ENCODE measurements at places on chromosomes 6 and 20.

DNA sequence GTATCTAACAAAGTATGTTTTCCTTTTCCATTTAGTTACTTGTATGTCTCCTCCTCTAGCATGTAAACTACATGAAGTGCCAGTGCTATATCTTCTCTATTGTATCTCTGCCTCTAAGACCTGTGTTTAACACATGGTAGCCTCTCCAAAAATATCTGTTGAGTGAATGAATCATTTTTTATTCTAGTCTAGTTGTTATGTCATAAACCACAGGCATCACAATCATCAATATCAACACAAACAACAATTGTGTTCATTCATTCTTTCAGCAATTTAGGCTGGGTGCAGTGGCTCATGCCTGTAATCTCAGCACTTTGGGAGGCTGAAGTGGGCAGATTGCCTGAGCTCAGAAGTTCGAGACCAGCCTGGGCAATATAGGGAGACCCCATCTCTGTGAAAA lies 111.6 kb upstream of the EYA4 start:
- no peak for DNase-seq

- DNase-seq = no peak
These were observed 458.3 kb downstream of the MMUT start for GRCh38 chr6:49004801-49005200.

DNA sequence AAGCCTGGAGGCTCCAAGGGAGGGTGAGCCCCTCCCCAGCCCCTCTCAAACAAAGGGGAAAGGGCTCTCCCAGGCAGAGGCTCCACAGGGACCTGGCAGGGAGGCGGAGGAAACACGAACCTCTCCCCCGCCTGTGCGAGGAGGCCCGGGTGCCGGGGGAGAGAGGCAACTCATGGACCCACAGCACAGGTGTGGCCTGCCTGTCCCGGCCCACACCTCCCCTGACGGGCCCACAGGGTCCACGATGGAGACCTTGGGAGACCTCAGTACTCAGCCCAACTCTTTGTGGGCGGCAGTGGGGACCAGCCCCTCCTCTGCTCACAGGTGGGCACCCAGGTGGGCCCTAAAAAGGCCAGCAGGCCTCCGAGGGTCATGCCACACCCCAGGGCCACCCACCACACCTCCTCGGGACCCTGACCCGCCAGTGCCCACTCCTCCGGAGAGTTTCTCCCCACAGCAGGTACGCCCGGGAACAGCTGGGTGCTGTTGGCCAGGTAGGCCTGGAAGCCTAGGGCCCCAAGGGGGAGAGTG lies 12.2 kb downstream of the LAMA5 start:
- no peak for DNase-seq

GRCh38 chr6:75504465-75505222 lies 11.0 kb upstream of the FILIP1 start:
- peak; percentile 17 for DNase-seq

DNA sequence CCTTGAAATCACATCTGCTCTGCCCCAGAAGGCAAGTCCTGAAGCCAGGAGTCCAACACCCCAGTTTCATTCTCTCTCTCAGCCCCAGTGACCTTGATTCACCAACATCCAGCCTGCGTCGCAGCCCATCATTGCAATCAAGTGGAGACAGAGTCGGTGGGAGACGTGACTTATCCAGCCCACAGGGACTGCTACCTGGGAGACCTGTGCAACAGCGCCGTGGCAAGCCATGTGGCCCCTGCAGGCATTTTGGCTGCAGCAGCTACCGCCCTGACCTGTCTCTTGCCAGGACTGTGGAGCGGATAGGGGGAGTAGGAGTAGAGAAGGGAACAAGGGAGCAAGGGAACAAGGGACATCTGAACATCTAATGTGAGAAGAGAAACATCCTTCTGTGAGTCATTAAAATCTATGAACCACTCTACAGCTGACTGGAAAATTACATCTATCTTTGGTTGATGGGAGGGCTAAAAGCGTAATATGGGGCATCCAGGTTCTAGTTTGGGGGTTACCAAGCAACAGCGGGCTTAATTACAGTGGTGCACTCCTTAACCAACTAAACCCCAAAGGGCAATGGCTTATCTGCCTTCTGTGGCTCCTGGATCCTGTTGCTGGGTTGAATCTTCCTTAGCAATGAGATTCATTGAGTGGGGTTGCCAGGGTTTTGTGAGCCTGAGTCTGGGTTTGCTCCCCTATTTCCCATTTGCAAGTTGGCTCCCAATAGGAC lies 2.5 kb downstream of the LY6G6D start:
- DNase-seq = no peak

DNA sequence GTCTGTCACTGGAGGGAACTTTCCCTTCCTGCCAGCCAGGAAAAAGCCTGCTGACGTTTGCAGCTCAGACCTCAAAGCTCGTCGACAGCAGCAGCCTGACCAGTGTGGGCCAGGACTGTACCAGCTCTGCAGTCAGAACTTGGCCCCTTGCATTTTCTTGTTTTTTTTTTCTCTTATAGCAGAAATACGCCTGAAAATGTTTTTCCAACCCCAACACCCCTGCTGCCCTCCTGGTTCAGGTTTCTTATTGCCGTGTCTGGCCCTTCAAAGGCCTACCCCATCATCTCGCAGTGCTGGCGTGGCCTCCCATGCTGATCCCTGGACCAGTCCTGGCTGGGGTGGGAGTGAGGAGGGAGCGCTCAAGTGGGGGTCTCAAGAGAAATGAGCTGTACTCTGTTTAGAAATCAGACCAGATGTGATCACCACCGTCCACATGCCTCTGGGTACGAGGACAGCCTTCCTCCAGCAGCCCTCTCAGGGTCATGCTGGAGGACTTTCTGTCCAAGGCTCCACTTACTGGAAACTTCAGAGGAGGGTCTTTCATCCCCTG lies 169.0 kb downstream of the FOXC1 start:
- no peak for DNase-seq

- DNase-seq = peak; percentile 19
These were observed 878 bp downstream of the HLA-C start for GRCh38 chr6:31270788-31271640.

GRCh38 chr6:83911278-83911677 lies 51.8 kb downstream of the CYB5R4 start:
- DNase-seq = no peak

GRCh38 chr6:57040011-57040410 lies 6.5 kb upstream of the KIAA1586 start:
- DNase-seq = no peak

GRCh38 chr6:136192902-136193301 lies 57.2 kb downstream of the MTFR2 start:
- DNase-seq = no peak

- DNase-seq = no peak
These were observed 879.7 kb upstream of the GJE1 start for GRCh38 chr6:141252828-141253608.

DNA sequence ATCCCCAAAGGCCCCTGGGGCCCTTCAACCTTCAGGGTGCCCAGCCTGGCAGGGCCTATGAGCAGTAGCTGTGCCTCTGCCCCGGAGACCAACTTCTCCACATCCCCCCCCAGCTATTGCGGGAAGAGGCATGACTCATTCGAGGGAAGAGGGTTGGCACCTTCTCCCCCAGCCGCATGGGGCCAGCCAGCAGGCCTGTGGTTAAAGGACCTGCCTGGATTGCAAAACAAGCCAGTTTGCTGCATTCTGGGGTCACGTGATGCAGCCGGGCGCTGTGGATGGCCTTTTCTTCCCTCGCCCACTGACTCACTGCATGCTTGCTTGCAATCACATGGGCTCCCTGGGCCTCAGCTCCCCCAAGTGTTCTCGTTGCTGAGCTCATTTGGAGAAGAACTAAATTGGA lies 182.5 kb downstream of the MAFB start:
- DNase-seq = peak; percentile 97

GRCh38 chr6:71209626-71210025 lies 79.0 kb upstream of the OGFRL1 start:
- no peak for DNase-seq

DNA sequence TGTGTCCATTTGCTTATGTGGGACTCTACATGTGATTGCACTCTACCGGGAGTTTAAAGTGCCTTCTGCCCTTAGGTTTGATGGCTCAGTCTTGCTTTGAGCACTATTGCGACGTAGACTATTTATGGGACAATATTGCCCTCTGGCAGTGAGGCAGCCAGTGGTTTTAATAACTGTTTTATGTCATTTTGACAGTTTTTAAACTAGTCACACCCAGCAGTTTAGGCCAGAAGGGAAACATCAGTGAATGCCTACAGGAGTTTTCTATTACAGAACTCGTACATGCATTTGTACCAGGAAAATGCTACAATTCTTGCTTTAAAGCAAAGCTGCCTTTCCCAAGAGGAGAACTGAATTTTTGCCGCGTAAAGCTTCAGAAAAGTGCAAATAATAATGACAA lies 813.7 kb downstream of the KIF16B start:
- peak; percentile 44 for DNase-seq

DNA sequence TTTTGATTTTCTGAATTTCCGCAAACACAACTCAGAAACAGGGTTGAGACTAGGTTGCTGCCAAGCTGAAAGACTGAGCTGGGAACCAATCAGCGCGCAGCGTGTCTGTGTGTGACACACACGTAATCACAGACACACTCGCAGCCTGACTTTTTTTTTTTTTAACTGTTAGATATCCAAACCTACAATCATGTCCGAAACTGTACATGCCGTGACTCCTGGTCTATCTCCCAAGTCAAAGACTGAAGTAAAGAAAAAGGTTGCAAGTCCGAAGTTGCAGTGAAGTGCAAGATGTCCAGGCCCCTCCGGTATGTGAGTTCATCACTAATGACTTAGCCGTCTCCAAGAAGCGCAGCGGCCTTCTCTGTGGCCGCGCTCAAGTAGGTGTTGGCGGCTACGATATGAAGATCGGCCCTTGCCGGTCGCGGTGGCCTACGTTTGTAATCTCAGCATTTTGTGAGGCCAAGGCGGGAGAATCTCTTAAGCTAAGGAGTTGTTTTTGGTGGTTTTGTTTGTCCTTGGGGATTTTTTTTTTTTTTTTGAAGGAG lies 108.2 kb downstream of the HFE start:
- DNase-seq = peak; percentile 96

DNA sequence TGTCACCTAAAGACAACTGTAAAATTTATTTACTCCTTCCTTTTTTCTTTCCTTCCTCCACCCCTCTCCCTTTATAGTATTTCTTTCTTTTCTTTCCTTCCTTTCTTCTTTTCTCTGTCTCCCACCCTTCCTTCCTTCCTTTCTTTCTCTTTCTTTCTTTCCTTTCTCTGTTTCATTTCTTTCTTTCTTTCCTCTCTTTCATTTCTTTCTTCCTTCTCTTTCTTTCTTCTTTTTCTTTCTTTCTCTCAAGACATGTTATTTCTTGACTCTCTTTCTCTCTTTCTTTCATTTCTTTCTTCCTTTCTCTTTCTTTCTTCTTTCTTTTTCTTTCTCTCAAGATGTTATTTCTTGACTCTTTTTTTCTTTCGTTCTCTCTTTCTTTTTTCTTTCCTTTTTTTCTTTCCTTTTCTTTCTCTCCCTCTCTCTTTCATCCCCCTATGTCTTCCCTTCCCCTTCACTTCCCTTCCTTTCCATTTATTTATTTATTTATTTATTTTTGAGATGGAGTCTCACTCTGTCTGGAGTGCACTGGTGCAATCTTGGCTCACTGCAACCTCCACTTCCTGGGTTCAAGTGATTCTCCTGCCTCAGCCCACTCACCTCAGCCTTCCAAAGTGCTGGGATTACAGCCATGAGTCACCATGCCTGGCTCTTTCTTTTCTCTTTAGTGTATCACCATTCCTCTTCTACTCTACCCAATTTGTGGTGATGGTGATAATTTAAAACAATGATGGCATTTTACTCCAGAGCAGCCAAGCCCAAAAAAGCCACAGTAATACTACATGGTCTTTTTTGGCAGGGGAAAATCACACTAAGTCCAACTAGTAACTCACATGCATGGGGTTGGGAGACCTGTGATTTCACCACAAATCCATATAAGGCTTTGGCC lies 188.2 kb downstream of the ADGRG6 start:
- peak; percentile 45 for DNase-seq

DNA sequence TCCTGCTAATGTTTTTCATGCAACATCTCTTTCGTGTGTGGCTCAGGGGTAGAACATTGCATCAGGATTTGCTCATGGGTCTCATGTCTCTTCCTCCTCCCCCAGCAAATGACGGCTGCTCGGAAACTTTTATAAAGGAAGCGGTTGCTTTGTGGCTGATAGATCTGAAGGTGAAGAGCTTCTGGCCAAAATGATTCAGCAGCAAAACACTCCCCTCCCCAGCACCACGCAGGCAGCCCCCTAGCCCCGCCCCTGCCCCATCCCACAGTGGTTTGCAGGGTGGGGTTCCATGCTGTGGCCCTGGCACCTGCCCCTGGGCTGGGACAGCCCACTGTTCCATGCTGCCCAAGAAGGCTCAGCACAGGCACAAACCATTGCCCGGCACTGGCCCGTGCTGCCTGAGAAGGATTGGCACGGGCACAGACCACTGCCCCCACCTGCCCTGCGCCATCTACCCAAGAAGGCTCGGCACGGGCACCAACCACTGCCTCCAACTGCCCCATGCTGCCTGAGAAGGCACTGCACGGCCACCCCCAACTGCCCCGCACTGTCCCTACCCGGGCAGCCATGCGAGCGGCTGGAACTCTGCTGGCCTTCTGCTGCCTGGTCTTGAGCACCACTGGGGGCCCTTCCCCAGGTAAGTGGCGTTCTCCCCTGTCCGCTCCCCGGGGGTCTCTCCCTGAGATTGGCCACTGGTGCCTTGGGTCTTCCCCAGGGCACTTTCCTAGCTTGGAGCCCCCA lies at the start of gene CST7:
Gene CST7, plus strand, starts transcription at position 331 of the 741 bp plus-strand sequence. Its CDS starts 237 bp downstream, at position 568.
- DNase-seq = peak; percentile 40

GRCh38 chr6:135149376-135149775 lies 31.7 kb upstream of the MYB start:
- DNase-seq = no peak

DNA sequence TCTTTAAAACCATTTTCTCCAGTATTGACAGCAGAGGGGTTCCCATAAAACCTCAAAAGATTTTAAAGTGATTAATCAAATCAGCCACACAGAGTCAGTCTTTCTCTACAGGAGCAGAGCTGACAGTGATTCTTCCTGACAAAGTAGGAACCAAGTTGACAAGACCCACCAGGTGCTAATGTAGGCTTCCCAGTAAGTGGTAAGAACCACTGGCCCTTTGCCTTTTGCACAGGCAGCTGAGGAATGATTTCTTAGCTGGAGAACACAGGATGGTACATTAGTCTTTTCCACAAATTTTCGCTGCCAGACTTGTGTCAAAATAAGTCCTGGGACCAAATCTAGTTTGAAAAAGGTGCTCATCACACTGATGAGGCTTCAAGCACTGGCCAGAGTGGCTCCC lies 95.8 kb downstream of the ARMC2 start:
- DNase-seq = no peak

GRCh38 chr6:44480097-44480541 lies 92.6 kb downstream of the CDC5L start:
- DNase-seq = peak; percentile 45

- DNase-seq = no peak
These were observed 70.4 kb downstream of the JAG1 start for GRCh38 chr20:10603378-10603777.

- DNase-seq = peak; percentile 87
These were observed 7.0 kb upstream of the RWDD1 start for GRCh38 chr6:116564311-116564710.

- DNase-seq = peak; percentile 93
These were observed 123.1 kb upstream of the GJE1 start for GRCh38 chr6:142009647-142010046.

- no peak for DNase-seq
These were observed 118.0 kb downstream of the B3GAT2 start for GRCh38 chr6:70838907-70839285.
